ENCODE measurements at places on chromosomes 13 and 19. TPM values are rescaled to one million over a fixed set of nuclear protein-coding genes. Genes with fewer than 3 reads are reported as not detected.

Gene FPR1
- not detected for total RNA-seq

DNA sequence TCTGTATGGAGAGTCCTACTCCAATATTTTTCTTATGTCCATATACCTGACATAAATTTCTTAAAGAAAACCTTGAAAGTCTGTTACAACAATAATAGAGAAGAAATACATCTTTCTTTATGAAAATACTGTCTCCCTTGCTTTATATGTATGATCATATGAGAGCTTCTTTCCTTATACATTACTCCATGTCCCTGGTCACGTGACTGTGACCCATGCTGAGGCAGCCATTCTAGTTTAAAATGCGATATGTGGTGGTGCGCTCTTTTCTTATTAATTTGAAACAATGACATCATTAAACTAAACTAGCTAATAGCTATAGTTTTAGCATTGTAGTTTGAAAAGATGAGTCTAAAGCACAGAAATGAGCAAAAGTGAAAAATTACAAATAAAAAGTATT is 1120.3 kb upstream of the PRR20A start:
- DNase-seq: no peak

DNA sequence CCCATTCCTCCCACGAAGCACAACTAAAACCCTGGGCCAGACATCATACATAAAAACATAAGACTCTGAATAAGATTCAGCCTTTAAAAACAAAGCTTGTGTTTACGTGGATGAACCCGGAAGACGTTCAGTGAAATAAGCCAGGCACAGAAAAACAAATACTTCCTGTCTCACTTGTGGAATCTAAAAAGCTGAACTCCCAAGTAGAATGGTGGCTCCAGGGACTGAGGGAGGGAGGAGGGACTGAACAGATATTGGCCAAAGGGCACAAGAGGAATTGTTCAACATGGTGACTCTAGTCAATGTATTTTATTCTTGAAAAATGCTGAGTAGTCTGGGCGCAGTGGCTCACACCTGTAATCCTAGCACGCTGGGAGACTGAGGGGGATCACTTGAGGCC is 35.7 kb upstream of the TPM4 start:
- DNase-seq: no peak

DNA sequence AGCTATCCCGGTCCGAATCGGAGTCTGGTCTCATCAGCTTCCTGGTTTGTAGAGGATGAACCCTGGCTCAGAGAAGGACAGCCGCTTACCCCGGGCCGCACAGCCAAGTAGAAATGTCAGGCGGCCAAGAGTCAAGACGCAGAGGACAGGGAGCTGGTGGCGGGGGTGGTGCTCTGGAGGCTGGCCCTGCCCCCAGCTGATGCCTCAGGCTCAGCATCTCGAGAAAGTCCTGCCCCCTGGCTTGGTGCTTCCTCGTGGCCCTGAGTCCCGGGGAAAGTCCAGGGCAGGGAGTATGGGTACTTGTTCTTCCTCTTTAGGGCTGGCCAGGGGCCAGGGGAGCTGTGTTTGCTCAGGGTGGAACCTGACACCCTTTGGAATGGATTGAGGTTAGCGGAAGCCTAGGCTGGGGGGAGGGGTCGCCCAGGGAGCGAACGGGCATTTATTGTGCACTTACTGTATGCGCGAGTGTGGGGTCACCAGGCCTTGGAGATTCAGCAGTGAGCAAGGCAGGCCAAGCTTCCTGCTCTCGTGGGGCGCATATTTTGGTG is 2.2 kb downstream of the TJP3 start:
- no peak for DNase-seq

Gene BEST2
- not detected for total RNA-seq

Measured in glomerular endothelial cell (primary cell).